ENCODE measurements at places on chromosomes 7 and 10.

GRCh38 chr7:158040199-158040598 is 547.4 kb downstream of the PTPRN2 start:
- DNase-seq, result no peak

DNA sequence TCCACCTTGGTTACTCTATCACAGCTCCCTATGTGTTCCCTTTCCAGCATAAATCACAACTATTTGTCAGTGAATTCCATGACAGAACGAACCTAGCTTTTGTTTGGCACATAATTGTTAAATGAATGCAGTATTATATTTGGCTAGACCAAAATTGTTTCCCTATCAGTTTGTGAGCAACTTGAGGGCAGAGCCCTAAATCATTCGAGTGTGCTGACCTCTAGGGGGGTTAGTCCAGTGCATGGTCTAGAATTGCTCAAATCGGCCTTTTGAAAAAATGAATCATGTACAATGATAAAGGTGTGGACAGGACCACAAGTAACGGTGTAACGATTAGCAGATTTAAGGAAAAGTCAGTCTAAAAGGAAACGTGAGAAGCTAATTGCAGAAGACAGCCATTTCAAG is 475 bp upstream of the NRBF2 start:
- DNase-seq, result no peak

GRCh38 chr10:4685904-4686643 is 139.9 kb upstream of the AKR1E2 start:
- no peak for DNase-seq

DNA sequence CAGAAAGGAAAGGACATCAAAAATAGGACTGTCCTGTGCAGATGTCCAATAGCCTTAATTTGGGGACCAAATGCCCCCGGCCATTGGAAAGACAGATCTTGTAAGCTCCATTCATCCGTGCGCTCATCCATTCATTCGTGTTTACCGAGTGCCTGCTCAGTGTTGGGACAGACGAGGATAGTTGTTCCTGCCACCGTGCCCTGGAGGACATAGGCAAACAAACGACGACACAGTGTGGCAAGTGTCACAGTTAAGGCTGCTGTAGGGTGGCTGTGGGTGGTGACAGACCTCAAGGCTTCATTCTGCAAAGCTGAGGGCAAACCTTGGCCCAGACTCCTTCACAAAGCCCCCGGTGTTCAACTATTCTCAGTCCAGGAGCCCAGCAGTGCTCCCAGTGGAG is 27.6 kb downstream of the MKI67 start:
- peak; percentile 51 for DNase-seq

- DNase-seq, result no peak
Observed at GRCh38 chr7:91940171-91940570, 491 bp upstream of the AKAP9 start.

- no peak for DNase-seq
Observed at GRCh38 chr10:61828034-61828433, 73.5 kb upstream of the ARID5B start.

- DNase-seq, result no peak
Observed at GRCh38 chr7:46485481-46486065, 564.5 kb upstream of the IGFBP3 start.

DNA sequence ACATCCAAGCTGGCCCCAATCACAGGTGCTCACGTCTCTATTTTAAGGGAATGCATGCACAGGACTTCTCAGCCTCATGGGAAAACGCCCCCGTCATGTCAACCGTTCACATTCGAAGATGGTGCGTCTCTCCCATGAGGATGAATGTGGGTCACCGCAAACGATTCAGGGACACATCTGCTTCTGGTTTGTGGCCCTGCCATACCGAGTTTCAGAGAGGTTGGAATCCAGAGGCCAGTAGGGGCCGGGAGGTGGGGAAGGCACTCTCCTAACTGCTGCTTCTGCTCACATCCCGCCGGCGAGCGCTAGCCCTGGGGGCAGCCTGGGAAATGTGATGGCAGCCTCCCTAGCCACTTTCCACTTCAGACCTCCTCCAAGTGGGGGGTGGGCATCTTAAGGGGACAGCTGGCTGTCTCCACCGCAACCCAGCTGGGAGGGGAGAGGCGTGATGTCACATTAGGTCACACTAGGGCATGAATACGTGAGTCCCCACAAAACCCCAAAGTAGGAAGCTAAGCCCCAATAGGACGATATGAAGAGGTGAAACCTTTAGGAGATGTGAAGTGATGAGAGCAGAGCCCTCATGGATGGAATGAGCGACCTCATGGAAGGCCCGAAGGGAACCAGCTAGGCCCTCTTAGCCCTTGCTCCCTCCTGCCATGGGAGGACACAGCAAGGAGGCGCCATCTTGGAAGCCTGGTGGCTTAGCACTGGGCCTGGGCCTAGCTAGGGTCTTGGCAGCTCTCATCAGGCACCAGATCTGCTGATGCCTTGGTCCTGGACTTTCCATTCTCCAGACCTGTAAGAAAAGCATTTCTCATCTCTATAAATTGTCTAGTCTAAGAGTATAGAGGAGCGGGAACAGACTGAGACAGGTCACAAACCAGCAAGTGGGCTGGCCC is 107.8 kb downstream of the TCERG1L start:
- DNase-seq, result peak; percentile 40

DNA sequence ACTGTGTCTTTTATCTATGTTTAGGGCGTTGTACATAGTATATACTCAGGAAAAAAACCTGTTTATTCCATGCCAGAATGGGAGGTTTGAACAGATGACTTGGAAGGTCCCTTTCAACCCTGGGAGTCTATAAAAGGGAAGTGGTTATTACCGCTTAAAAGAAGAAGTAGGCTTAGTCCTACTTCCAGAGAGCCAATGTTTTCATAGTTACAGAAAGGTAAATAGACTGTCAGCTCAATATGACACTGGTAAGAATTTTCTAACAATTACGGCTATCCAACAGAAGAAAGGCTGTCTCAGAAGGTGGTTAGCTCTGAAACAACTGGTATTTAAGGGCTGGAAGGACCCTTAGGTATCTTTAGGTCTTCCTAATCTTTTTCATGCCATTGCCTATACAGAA is 1.1 kb upstream of the TFAM start:
- DNase-seq, result no peak

DNA sequence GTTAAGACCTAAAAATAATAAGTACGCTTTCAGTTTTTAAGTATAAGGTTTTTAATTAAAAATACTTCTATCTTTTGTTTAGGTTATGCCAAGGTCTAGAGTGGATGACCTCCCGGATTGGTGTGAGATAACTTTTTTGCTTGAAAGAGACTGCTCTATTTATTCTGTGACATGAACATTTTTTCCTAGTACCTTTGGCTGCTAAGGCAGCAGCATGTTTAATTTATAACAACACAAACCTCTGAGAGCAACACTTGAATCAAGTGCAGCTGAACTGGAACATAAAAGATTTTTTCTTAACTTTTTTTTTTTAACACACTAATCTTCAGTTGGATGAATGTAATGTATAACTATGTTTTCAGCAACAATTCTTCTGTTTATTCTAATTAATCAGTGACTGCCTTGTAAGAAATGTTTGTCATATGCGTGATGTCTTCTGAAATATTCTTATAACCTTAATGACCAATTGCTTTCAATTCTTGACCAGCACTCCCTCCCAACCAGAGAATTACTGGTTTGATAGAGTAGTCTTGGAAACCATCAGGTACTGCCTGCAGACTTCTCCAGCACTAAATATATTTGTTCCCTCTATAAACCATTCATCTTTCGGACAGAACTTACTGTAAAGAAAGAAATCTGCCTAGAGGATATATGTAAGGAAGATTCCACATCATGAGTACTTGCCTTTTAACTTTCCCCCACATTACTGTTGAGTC is 16.0 kb downstream of the ARL5B start:
- no peak for DNase-seq

DNA sequence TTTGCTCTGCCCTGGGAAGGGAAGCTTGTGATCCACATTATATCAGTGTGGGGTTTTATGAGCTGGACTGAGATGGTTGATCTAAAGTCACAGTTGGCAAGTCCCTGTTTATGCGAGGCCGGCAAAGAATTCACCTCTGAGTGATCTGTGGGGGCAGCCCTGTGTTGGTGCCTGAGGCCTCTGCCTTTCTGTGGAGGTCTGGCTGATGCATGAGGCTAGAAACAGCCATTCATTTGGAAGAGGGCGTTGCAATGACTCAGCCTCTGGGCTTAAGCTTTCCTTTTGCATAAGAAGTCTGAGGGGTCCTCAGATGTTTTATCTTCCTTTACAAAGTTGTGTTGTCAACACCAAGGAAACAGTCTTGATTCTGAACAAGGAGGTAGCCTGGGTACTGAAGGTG is 126.9 kb downstream of the MGMT start:
- no peak for DNase-seq

- no peak for DNase-seq
Observed at GRCh38 chr7:34844406-34844805, 186.4 kb downstream of the NPSR1 start.

- no peak for DNase-seq
Observed at GRCh38 chr7:44720301-44720700, 28.3 kb upstream of the ZMIZ2 start.

- no peak for DNase-seq
Observed at GRCh38 chr7:132965951-132966350, 115.9 kb downstream of the CHCHD3 start.

- peak; percentile 69 for DNase-seq
Observed at GRCh38 chr7:50739744-50740435, 42.8 kb downstream of the GRB10 start.

DNA sequence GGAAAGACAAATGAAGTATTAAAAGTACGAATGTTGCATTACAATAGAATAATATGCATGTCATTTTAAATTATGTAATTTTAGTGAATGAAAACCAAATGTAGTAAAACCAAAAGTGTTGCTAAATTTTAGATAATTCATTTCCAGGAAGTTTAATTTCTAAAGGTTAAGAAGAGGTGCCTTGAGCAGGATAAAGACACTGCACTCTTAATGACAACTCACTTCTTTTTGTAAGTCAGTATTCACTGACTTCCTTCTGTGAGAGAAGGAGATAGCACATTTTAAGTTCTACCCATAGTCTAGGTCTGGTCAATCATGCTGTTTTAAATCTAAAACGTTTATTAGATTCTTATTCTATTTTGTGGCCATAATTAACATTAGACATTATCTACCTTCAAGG is 160.2 kb downstream of the CRPPA start:
- DNase-seq, result no peak

- DNase-seq, result no peak
Observed at GRCh38 chr7:2732959-2733584, 45.1 kb downstream of the AMZ1 start.

GRCh38 chr10:31171402-31172083 is 139.9 kb upstream of the ZNF438 start:
- DNase-seq, result no peak

- no peak for DNase-seq
Observed at GRCh38 chr10:34908481-34908880, 93.4 kb upstream of the PARD3 start.

DNA sequence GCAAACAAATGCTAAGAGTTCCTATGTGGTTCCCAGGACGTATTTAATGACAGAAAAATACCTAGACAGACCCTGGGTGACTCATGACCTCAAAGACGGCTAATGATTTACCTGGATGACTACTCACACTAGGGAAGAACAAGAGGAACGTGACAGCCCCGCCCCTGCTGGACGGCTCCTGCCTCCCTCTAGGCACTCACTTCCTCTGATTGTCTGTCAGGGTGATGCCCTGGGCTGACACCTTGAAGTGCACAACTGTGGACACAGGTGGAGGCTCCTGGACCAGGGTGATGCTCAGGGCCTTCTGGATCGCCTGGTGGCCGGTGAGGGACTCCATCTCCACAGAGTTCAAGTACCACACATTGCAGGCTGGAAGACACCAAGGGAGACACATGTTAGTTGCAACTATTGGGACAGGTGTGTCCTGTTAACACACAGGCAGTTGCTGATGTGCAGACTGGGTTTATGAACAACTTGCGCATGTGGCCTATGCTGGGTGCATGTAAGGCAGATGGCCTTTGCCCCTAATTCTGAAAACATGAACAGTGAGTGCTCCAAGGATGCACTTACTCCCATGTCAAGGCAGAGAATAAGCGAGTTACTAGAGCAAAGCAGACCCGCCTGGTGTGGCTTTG is 298.3 kb downstream of the TNS3 start:
- DNase-seq, result no peak

GRCh38 chr10:72170263-72170662 is 45.5 kb upstream of the ANAPC16 start:
- no peak for DNase-seq

- DNase-seq, result no peak
Observed at GRCh38 chr10:128596906-128597305, 470.7 kb upstream of the MKI67 start.

GRCh38 chr10:83083831-83084230 is 1055.5 kb upstream of the GHITM start:
- DNase-seq, result no peak

DNA sequence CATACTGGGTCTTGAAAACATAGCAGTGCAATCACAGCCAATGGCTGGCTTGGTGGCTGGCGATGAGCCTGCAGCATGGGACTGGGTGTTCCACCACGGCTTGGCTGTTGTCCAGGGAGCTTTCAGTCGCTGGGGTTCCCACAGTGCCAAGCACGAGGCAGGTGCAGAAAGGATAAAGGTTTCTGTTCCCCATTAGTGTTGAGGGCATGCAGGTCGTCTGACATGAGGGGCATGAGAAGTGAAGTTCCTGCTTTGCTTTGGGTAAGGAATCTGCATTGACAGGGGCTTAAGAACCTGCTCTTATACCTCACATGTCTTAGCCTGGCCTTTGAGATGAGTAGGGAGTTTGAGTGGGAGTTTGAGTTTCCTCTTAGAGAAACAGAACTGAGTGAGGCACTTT is 9.0 kb upstream of the CFTR start:
- DNase-seq, result no peak

DNA sequence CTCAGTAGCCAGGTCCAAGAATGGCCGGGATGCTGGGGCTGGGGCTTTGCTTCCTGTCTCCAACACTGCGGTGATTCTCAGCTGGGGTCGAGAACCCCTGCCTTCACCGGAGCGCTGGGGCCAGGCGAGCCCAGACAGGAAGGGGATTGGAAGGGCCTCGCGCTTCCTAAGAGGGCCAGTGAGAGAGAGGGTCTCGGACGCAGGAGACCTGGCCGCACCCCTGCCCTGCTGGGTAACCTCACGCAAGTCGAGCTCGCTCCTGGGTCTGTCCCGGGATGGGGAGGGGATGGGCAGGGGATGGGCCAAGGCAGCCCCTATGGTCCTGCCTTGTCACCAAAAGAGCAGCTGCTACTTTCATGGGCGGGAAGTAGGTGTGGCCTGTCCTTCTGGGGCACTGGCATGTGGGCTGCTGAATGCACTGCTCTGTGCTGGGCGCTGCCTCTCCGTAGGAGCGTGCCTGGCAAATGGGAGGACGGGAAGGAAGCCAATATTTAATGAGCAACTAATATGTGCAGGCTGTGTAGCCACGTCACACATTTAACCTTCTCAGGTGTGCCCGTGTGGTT is 20.0 kb downstream of the KCNK18 start:
- peak; percentile 66 for DNase-seq

- no peak for DNase-seq
Observed at GRCh38 chr7:26334166-26334859, 42.7 kb downstream of the SNX10 start.
